GM06990 (cell line): ENCODE measurements at places on chromosomes 1 and 21.
A peak's percentile ranks its signal among the peaks of the same experiment; 100 is the strongest.

GRCh38 chr1:77605246-77606026, 77.0 kb downstream of the ZZZ3 start:
- DNase-seq: no peak

DNA sequence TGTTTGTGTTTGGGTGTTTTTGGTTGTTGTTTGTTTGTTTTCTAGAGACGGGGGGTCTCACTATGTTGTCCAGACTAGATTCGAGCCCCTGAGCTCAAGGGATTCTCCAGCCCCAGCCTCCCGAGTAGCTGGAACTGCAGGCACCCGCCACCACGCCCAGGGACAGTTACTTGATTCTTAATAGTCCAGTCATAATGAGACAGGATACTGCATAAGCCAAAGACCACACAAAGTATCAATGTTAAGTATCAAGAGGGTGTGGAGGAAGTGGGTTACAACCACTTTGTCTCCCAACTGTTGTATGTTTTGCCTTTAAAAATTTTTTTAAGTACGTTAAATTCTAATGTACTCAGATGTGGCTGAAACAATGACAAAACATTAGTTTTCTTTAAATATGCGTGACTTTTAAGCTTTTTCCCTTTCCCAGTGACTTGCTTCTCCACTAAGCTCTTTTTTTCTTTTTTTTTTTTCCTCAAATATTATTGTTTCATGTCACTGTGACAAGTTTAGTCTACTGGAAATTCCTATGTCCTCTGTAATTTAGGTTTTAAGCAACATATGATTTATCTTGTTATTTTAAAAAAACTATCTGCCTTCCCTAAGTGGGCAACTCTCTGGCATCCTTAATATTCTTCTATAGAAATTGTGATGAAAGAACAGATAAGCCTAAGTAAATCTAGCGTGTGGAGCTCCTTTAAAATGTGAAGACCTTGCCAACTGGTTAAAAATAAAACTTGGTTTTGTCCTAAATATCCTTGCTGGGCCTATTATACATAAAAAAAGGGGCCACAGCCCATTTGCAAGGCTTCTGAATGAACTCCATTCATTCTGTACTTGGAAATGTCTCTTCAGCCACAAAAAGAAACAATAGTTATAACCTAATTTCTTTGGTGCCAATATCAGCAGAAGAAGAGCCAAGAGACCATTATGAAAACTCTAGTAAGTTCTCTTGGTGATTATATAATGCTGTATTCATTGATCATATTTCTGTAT, 56.2 kb upstream of the DPH5 start:
- peak; percentile 50 for DNase-seq

DNA sequence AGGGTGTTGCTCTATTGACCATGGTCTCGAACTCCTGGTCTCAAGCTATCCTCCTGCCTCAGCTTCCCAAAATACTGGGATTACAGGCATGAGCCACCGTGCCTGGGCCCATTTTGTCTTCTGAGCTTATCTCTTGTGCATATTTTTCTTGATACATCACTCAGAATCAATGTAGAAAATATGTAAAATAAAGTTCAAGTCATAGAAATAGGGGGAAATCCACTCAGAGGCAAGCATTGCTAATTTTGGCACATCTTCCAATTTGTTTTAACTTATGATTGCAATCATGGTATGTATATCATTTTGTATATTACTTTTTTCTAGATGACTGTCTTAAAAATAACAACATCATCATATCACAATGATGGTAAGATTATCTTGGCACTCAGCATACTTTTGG, 21.6 kb downstream of the RIT1 start:
- no peak for DNase-seq

GRCh38 chr21:15249285-15249993, 184.6 kb upstream of the NRIP1 start:
- no peak for DNase-seq

DNA sequence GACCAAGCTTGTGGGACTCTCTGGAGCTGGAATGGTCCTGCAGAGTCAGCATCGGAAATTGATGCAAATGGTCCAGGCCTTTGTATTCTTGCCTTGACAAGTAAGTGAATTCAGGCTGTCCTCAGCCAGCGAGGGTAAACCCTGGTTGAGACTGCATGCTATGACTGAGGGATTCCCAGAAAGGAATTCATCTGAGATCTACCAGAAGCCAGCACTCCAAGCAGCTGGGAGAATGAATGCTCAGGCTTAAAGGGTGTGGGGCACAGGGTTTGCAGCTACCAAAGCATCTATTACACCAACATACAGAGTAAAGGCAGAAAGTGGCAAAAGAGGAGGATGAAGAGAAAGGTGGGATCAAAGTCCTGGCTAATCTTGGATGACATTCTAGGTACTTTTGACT, 257.0 kb upstream of the LYPLAL1 start:
- no peak for DNase-seq

DNA sequence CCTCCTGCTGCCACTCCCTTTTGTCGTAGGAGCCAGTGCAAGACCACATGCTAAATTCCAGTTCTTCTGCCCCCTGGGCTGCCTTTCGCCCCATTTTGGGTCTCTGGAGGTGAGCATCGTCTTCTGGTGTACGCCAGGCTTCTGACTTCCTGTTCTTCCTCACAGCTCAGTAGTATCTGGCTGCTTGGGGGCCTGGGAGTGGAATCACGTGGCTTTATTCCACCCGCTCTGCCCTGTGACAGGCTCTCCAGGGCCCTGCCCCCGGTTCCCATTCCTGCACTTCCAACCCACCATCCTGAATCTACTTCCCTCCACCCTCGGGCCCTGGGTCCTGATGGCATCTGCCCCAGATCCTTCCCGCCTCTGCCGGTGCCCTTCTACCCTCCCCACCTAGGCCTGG, 3.6 kb downstream of the NFASC start:
- DNase-seq: no peak

DNA sequence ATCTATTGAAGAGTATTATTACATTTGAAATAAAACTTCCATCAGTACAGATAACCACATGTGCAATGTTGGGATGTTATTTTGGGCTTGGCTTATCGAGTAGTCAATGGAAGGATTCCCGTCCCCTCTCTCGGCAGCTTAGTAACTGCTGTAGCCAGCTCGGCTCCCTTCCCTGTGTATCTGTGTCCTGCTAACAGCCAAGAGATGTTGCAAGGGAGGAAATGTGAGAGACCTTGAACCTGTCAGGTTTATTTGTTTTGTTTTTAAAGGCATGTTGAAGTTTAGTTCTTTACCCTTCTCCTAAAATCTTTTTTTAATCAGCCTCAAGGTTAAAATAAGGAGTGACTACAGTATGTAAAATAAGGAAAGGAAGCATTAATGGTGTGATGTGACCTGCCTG, 13.6 kb upstream of the TARS2 start:
- no peak for DNase-seq

GRCh38 chr1:40382108-40382460, 8.6 kb downstream of the SMAP2 start:
- no peak for DNase-seq

DNA sequence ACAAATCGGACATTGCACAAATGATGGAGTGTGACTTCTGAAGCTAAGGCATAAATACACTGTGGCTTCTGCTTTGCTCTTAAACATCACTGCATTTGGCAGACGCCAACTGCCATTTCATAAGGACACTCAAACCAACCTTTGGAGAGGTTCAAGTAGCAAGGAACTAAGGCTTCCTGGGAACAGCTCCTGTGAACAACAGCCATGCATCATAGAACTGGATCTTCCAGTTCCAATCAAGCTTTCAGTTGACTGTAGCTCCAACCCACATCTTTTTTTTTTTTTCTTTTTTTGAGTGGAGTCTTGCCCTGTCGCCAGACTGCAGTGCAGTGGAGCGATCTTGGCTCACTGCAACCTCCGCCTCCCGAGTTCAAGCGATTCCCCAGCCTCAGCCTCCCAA, 10.7 kb upstream of the HUNK start:
- no peak for DNase-seq

DNA sequence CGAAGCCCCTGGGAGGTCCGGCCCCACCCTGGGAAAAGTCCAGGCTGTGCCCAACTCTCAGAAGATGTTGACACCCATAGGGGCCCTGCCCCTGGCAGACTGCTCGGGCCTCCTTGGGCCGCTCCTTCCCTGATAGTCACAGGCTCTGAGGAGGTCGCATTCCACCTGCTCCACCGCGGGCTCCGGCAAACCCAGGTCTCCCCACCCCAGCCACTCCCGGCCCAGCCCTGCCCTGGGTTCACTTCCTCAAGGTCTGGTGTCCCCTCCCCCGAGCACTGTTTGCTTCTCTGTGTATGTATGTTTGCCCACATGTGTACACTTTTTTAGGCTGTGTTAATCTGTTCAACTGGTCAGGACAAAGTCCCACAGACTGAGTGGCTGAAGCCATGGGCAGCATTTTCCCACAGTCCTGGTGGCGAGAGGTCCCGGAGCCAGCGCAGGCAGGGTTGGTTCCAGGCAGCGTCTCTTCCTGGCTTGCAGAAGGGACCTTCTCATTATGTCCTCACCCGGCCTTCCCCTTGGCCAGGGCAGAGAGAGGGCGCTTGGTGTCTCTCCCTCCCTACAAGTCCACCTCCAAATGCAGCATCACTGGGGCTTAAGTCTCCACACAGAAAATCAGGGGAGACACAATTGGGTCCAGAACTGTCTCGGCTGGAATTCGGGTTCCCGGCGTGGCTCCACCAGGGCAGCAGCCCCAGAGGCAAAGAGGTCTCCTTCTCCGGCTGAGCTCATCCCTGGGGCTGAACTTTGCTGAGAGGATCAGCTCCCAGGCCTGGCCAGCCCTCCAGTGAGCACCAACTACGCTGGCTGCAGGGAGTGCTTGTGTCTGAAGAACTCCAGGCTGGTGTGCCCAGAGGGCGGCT, 10.5 kb upstream of the PRXL2B start:
- peak; percentile 61 for DNase-seq

DNA sequence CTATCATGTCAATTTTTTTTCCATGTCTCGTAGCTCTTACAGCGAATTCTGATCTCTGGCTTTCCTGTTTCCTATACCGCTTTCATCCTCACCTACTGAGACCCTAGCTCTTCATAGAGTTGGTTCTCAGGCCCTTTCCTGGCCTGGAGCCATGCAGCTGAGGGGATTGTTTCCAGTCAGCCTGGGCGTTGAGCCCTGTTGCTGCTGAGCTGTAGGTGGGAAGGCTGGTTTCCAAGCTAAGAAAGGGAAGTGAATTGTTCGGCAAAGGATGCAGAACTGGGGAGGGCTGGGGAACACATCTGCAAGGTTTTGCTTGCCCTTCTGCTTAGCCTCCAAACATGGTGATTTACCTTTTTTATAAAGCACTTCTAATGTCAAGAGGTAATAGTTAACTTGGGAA, 41.5 kb downstream of the SPATA46 start:
- DNase-seq: no peak

DNA sequence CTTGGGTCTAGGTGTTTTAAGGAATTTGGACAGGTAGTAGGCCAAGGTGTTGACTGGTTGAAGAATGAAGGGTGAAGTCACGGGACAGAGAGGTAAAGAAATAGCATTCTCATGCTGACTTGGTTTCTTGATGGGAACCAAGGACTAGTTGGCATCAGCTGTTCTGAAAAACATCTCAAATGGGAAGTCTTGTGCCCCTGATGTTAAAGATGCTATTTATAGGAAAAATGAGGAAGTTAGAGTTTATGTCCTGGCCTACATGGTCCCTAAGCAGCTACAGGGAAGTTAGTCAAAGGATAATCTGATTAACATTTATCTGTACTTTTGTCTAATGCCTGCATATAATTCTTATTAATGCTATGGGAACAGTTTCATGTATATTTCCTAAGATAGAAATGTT, 262.4 kb downstream of the HHIPL2 start:
- no peak for DNase-seq

DNA sequence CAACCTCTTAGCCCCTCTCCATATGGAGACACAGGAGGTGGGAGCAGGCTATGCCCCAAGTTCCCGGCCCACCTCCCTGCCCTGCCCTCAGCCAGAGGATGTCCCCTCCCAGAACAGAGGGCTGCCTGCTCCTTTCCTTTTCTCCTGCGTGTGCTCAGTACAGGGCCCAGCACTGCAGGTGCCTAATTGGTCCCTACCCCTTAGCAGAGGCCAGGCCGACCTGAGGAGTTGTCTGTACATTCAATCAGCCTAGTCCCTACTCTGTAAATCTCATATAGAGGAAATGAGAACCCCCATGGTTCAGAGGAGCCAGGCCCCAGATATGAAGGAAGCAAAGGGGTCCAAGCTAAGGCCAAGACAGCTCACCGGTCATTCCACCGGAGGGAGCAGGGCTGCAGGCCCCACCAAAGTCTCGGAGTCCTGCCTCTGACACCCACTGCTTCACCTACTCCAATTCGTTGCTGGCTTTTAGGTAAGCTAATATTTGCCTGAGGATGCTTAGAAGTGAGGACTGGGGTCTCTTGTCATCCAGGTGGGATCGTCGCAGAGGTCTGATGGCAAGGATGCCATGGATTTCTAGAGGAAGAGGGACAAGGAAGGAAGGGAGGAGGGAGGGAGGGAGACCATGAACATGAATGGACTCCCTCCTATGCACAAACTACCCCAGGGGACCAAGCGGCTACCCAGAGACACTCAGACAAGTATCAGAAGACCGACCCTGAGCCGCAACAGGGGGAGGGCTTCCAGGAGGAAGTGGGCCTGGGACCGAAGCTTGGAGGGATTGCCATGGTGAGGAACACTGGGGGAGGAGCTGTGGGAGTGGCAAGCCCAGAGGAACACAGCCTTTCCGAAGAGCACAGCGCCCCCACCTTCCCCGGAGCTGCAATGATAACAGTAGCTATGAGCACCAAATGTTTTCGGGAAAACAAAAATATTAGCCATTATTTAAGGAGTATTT, 30.4 kb upstream of the FOXO6 start:
- DNase-seq: no peak

GRCh38 chr21:43276811-43277210, 108.0 kb downstream of the CRYAA start:
- no peak for DNase-seq

- DNase-seq: peak; percentile 22
Observed at GRCh38 chr1:116259663-116260062, 113.4 kb upstream of the ATP1A1 start.

GRCh38 chr1:65330822-65331221, 21.5 kb downstream of the DNAJC6 start:
- DNase-seq: no peak

DNA sequence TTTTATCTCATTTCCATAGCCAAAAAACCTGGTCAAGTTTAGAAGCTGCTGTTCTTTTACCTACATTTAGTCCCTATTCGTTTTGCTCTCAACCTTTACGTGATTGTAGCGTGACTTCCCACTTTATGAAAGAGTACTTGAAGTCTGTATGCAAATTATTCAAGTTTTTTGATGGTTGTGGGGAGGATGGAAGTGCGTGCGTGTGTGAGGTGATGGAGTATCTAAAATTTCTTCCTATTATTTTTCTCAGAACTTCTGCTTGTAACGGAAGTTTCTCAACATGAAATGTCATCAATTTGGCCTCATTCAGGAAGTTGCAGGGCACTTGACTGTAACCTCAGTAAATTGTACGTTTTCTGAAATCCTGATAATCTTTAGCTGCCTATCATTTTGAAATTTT, 64.0 kb downstream of the SAMSN1 start:
- DNase-seq: peak; percentile 20

- no peak for DNase-seq
Observed at GRCh38 chr1:81314513-81315233, 486.1 kb upstream of the ADGRL2 start.

DNA sequence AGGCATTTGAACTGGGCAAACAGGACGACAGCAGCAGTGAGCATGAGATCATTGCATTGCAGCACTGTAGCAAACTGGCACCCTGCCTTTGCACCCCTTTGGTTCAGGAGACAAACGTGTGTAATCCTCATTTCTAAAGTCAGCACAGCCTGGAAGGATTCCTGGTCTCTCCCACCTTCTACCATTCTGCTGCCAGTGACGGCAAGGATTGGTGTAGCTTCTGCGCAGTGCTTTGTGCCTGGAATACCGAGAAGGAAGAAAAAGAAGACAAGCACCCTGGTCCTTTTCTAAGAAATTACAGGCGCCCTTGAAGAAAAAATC, 805.3 kb downstream of the USP25 start:
- DNase-seq: no peak
